Left renal pelvis (tissue), 4 donors: ENCODE measurements at places on chromosomes 13 and 19. TPM values are rescaled to one million over a fixed set of nuclear protein-coding genes. Genes with fewer than 3 reads are reported as not detected.

DNA sequence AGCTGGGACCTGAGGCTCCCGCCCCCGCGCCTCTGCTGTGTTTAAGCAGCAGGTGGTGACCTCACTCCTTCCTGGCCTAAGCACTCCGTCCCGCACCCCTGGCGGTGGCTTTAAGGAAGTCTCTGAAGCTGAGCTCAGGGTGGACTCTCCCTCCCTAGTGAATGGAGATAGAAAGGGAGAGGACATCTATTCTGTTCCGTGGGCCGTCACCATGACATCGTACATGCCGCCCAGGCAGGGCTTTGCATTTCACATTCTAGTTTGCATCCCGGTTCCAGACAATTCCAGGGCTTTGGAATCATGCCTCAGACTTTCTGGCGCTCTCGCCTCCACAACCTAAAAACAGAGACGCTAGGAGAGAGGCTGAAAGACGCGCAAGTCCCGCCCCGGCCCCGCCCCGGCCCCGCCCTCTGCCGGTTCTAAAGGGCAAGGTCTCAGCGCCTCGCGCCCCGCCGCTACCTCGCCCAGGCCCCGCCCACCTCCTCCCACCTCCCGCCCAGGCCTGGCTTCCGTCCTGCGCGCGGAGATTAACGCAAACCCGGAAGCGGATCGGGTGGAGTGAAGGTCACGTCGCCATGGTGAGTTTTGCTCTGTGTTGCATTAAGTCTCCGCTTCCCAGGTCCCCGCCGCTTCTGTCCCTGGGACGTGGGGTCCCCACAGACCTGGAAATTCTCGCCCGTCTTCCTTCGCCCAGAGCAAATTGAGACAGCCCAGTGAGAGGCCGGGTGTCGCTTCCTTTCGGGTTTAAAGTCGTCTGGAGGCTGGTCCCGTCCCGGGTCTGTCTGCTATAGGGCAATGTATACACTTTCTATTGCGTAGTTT lies at the start of gene ZNF808:
Gene ZNF808 (plus strand): TSS at position 535 of the 822 bp plus-strand sequence. CDS start 15,617 bp downstream, outside the sequence.
- DNase-seq, result peak; percentile 82

DNA sequence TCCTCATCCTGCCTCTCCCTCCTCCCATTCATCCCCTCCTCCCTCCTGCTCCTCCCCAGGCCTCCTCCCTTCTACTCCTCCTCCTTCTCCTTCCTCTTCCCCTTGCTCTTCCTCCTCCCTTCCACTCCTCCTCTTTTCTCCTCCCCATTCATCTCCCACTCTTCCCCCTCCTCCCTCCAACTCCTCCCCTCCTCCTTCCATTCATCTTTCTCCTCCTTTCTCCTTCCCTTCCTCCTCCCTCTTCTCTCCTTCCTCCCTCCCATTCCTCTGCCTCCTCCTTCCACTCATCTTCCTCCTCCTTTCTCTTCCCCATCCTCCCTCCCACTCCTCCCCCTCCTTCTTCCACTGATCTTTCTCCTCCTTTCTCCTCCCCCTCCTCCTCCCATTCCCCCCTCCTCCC lies 27.9 kb downstream of the NCAN start:
- DNase-seq, result no peak

The KLF5 gene
- 30.5 TPM for polyA plus RNA-seq

DNA sequence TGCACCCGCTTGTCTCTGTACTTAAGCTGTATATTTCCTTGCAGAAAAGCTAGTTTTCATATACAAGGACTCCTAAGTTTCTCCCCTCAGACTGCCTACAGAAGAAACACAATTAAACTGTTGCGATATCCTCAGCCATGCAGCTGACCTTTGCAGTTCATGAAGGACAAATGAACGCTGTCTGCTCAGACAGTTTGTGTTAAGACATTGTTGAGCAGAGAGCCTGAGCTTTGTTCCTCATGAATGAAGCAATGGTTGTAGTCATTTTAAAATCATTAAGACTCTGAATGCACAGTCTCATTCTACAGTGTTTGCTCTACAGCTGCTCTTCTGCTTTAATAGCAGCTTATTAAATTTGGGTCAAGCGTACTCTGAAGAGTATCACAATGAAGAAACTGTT lies 23.2 kb upstream of the MAB21L1 start:
- no peak for DNase-seq

- DNase-seq, result no peak
These were observed 144.4 kb downstream of the ZIC5 start for GRCh38 chr13:99827011-99827772.

DNA sequence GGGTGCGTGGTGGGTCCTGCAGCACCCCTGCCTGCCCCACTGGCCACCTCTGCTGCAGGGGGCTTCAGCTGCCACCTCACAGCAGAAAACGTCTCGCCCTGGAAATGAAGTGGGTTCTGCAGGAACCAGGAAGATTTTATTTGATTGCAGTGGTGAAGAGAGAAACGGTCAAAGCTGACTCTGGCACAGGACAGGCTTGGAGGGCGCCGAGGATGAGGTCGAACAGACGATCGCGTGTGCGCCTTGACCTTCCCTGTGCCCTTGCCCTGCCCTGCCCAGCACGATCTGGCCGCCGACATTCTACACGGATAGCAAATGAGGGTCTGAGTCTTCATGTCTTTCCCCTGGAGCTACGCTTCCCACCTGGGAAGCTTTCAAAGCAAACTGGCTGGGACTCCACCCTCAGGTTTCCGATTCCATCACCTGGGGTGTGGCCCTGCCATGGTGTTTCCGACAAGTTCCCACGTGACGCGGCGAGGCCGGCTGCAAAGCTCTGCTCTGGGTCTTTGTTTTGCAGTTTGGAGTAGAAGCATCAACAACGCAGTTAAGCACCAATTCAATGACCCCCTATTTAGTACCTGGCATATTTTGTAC lies 50.3 kb upstream of the TUBGCP3 start:
- DNase-seq, result no peak
